ENCODE measurements at places on chromosomes 5 and 9. TPM values are rescaled to one million over a fixed set of nuclear protein-coding genes. Genes with fewer than 3 reads are reported as not detected.

The CDC23 gene
- total RNA-seq, result 32.7 TPM

The TERT gene
- not detected for total RNA-seq

The SAXO1 gene
- total RNA-seq, result under 0.01 TPM

The DPYSL3 gene
- total RNA-seq, result 4.6 TPM

The IL9 gene
- not detected for total RNA-seq

The FOXD4L3 gene
- total RNA-seq, result 0.21 TPM

The ZNF354C gene
- total RNA-seq, result 3.4 TPM

The TMEM171 gene
- 0.68 TPM for total RNA-seq

The SOX30 gene
- total RNA-seq, result not detected

The C9orf50 gene
- total RNA-seq, result not detected

The PHF24 gene
- total RNA-seq, result 0.68 TPM

The FGF18 gene
- 0.07 TPM for total RNA-seq

The PCYOX1L gene
- 10.3 TPM for total RNA-seq

The SLC34A3 gene
- total RNA-seq, result under 0.01 TPM

The IL33 gene
- 16.6 TPM for total RNA-seq

The OTP gene
- not detected for total RNA-seq

The FOXE1 gene
- total RNA-seq, result 7.9 TPM

The GIN1 gene
- total RNA-seq, result 9.5 TPM

The CBY3 gene
- not detected for total RNA-seq

The CCDC69 gene
- total RNA-seq, result 5.6 TPM

The PIP5K1B gene
- 1.9 TPM for total RNA-seq

The IFNA13 gene
- not detected for total RNA-seq

The HCN1 gene
- not detected for total RNA-seq

The FUT7 gene
- total RNA-seq, result not detected

The FSTL4 gene
- 0.34 TPM for total RNA-seq

The GNG10 gene
- 30.0 TPM for total RNA-seq

The ABO gene
- not detected for total RNA-seq

The EMB gene
- 36.0 TPM for total RNA-seq

The IRX1 gene
- 1.7 TPM for total RNA-seq

The PPP2R2B gene
- 0.21 TPM for total RNA-seq

The DDX4 gene
- total RNA-seq, result under 0.01 TPM

The TSLP gene
- total RNA-seq, result 1.2 TPM

The UHRF2 gene
- 67.3 TPM for total RNA-seq

The ANKRD33B gene
- 0.43 TPM for total RNA-seq

The CSF1R gene
- under 0.01 TPM for total RNA-seq

The NRG2 gene
- total RNA-seq, result under 0.01 TPM

The ACOT12 gene
- total RNA-seq, result not detected

The CAMK2A gene
- 0.34 TPM for total RNA-seq

The CTSV gene
- 25.6 TPM for total RNA-seq
